ENCODE measurements at places on chromosomes 4 and X.

- DNase-seq, result no peak
These were observed 52.2 kb downstream of the PRDM5 start for GRCh38 chr4:120870279-120870673.

DNA sequence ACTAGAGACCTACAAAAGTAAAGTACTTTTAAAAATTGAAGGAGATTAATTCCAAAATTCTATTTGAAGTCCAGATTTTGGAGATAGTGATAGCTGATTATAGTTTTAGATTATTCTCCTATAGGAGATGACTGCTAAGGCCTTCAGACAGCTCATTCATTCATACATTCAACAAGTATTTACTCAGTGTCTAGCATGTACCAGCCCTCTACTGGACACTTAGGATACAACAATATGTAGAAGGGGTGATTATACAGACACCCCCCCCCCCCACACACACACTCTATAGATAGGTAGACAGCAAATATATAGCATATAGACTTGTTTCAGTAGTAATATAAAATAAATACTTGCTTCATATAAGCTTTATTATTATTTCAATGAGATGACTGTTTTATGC, 60.4 kb upstream of the TAF9B start:
- peak; percentile 4 for DNase-seq

DNA sequence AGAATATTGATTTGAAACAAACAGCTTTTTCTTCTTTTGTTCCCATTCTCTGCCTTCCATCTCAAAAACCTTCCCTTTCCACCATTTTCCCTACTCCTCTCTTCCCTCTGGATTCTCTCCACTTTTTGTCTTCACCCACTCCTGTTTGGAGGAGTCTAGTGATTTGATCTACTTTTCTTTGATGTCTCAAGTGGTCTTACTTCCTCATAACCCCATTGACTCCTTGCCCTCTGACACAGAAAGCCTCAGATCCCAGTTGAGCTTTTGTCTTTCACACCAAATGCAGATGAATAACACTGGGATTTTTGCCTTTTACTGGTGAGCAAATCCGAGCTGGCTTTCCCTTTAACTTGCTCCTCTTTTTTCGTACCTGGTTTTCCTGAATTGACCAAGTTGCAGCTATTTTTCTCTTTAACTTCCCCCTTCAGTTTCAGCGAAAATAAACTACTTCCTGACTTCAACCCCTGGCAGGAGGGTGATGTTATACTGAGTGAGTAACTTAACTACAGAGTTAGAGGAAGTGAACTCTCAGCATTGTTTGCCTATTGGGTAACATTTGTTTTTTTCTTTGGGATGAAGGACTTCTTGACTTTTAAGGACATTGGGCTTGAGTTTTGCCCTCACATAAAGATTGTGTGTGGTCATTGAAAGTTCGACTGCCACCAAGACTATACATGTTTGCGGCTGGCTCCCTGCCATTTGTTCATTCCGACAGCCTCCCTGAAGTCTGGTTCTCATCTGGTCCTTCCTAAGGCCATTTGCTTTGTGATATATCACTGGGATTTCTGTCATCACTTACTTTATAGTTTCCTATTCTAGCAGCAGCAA, 392.8 kb upstream of the NR3C2 start:
- no peak for DNase-seq

GRCh38 chr4:183397741-183398297, 46.6 kb upstream of the CDKN2AIP start:
- no peak for DNase-seq

Measured in activated CD4-positive, alpha-beta T cell treated with anti-CD3 and anti-CD28 coated beads for 24 hours (primary cell).